AG04449 (cell line): ENCODE measurements at places on chromosomes 4 and X.
A peak's percentile ranks its signal among the peaks of the same experiment; 100 is the strongest.

DNA sequence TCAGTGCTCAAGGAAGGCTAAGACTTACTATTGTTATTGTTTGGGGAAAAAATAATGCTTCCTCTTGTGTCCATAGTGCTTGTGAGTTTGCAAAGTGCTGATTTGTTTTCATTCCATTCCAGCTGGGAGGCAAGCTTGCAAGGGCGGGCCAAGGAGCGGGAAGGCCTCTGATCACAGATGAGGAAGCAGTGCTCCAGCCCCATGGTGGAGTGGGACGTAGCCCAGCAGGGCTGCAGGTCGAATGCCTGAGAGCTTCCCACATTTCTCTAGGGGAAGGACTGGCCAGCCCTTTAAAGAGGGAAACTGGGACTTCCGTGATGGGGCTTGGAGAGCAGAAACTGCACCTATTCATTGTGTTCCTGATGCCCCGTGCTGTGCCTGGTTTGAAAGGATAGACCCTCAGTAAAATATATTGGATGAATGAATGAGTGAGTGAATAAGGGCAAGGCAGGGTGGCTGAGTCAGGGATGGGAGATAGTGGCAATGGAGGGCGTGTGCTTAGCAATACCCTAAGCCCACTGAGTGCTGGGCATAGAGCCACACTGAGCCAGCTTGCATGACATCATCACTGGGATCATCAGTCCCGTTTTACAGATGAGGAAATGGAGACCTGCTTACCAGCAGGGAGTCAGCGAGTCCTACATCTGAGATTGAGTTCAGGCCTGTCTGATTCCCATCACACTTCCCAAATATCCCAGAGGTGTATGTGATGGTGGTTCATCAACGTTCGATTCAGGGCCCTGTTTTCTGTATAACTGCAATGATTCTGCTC lies 17.9 kb upstream of the NSG1 start:
- DNase-seq, result no peak

GRCh38 chr4:127445471-127445870 lies 187.3 kb upstream of the INTU start:
- DNase-seq, result no peak

- DNase-seq, result no peak
These were observed 98.6 kb downstream of the MGST2 start for GRCh38 chr4:139764182-139764581.

- DNase-seq, result no peak
These were observed 649.1 kb downstream of the DMD start for GRCh38 chrX:32562261-32562660.

- no peak for DNase-seq
These were observed at the start of gene GABRE for GRCh38 chrX:151974336-151975227. GABRE (minus strand) TSS chrX:151974676; CDS start chrX:151974625, 51 bp downstream.

DNA sequence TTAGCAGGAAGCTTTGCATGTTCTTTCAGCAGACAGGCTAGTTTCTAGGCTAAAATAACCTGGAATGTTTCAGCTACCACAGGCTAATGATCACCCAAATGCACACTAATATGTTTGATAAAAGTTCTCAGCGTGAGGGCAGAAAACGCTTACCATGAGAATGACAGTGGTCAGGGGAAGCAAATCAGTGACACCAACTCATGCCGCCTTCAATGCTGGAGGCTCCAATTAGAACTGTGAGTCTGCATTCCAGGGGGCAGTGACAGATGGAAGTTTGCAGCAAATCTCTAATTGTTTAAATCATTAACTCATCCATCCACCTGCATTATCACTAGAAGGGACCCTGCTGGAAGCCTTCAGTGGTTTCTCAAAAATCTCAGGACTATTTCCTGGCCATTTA lies 43.2 kb downstream of the ANOS1 start:
- no peak for DNase-seq

- no peak for DNase-seq
These were observed 17.1 kb downstream of the VSIG4 start for GRCh38 chrX:66022632-66023384.

DNA sequence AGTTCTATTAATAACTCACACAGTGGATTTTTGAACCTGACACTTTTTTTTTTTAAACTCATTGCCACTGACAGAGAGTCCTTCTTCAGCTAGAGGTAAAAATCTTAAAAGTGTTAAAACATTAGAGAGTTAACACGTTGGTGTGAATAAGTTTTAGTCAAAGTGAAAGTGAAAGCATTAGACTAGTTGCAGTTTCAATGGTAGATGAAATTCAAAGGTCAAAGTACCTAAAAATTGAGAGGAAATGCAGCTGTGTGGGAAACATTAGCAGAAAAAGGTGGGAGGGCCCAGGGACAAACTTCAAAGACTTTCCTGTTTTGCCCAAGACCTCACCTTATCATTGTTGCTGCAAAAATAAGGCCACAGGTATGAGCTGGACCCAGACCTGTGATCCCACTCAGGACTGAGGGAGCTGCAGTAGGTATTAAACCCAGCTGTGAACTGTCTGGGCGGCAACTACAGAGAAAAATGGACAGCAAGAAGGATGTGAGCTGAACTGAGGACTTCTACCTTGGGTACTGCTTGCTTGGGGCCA lies 17.6 kb upstream of the GABRA4 start:
- DNase-seq, result no peak

DNA sequence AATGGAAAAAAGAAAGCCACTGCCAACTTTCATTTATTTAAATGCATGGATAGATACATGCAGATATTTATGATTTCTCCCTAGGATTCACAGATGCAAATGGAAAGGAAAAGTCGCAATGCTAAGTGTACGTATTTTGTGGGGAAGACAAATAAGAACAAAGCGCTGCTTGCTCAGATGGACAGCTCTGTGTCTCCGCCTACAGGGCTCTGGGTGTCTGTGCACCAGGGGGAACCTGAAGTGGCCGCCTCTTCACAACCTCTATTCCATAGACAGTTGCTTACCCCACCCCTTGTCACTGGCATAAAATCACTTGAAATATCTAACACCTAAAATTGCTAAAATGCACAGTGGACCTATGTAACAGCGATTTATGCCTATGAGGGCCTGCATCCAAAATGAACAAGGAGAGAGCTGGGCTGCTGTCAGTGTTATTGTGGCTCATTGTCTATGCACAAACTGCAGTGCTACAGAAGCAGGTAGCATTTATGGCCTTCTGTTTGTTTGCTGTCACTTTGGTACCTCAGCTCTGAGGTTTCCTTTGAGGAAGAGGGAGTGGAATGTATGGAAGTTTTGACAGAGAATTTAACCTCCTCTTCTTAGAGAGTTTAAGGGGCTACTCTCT lies 58.6 kb upstream of the PAGE1 start:
- no peak for DNase-seq

DNA sequence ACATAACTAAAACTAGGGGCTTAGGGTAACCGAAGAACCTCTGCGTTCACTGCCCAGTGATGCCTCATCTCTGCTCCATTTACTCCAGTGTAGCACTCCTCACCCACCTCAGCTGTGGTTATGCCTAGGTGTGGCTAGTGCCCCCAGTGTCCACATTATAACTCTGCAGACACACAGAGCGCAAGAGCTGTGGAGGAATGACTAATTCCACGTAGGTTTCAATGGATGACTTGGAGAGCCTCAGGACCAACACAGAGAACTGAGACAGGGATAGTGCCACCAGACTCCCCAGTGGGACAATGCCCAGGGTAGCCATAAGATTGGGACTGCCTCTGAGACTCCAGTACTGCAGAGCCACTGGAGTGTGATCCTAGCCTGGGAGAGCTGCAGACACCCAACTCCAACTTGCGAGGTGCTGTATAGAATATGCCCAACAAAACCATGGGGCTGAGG lies 542.4 kb upstream of the DIPK2B start:
- no peak for DNase-seq

- no peak for DNase-seq
These were observed 106.7 kb upstream of the MSX1 start for GRCh38 chr4:4752576-4753401.

- no peak for DNase-seq
These were observed 8.7 kb upstream of the FGFRL1 start for GRCh38 chr4:1002631-1003251.

- DNase-seq, result no peak
These were observed 15.2 kb downstream of the CAPN6 start for GRCh38 chrX:111254896-111255693.

DNA sequence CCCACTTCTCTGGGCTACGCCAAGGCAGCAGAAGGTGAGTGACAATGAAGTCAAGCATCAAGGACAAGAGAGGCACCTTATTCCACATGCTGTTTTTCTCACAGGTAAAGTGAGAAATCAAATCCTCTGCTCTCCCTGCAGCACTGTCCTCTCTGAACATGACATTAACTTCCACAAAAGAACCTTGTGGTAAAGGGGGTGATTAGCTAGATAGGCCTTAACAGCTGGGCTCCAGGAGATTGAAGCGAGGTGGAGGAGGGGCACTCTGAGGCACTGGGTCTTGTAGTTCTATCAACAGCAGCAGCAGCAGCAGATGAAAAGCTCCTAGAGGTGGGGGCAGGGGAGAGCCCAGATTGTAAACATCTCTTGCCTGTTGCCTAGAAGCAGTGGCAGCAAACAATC lies 96.8 kb upstream of the CXXC4 start:
- no peak for DNase-seq

DNA sequence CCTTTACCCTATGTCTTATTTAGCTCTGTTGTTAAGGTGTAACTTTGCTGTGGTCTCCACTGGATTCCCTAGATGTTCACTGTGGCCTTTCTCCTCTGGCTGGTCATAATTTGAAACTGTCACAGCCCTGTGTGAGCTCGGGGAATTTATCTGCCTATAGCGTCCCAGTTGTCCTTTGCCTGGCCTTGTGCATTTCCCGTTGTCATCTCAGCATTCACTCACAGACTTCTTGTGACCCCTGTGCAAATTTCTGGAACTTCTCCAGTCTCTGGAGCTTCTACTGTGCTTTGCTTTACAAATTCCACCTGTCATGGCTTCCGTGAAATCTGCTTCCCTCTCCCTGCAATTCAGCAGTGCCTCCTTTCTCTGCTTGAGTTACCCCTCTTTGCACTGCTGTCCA lies 106.7 kb downstream of the WWC2 start:
- DNase-seq, result no peak

DNA sequence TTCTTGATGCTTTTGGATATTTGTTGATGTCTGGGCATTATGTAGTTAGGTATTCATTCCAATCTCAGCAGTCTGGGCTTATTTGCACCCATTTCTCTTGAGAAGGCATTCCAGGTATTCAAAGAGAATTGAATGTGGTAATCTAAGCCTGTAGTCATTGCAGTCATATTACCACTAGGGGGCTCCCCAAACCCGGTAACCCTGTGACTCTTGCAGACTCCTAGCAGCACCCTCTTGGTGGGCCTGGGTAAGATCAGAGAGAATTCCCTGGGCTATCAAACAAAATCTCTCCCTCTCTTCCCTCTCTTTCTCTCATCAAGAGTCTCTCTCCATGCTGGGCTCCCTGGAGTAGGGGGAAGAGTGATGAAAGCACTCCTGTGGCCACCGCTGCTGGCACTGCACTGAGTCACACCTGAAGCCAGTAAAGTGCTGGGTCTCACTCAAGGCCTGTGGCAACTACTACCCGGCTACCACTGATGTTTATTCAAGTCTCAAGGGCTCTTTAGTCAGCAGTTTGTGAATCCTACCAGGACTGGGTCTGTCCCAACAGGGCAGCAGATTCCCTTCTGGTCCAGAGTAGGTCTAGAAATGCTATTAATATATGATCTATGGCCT lies 187.7 kb upstream of the NUDT10 start:
- DNase-seq, result no peak

GRCh38 chr4:168019921-168020320 lies 72.4 kb upstream of the ANXA10 start:
- no peak for DNase-seq

DNA sequence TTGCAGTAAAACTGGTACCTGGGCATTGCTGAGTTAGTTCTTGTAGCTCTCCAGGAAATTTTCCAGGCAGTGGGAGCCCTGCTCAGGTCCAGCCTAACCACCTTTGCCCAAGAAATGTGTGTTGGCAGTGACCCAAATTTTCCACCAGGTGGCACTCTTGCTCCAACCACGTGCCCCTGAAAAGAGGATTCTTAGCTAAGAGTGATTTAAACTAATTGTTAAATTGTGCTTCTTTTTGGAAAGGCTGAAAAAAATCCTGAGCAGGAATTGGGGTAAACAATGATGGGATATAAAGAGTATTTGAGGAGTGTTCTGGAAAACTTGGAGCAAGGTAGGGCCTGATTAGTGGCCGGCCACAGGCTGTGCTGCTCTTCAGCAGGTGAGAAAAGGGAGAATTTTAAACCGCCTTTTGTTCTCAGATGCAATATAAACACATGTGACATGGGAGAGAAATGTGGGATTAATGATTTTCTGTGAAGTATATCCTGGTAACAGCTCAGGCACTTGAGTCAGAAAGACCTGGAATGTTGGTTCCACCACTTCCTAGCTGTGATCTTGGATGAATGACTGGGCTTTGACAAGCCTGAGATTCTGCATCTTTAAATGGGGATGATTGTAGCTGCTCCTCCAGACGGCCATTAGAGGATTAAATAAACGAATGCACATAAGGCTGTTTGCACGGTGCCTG lies 219.6 kb downstream of the PTTG2 start:
- DNase-seq, result no peak

DNA sequence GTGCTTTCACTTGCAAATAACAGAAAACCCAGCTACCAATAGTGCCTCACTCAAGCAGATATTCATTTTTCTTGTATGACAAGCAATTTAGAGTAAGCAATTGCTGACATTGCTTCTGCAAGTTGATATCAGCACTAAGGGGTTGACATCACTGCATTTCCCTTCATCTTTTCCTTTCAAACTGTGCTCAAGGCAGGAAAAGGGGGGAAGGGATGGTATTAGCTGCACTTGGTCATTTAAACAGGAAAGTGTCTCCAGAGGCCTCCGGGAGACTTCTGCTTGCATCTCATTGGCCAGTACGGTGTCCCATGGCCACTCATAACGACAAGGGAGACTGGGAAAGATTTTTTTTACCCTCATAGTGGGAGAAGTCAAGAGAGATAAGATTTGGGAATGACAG lies 65.5 kb upstream of the FGG start:
- no peak for DNase-seq

DNA sequence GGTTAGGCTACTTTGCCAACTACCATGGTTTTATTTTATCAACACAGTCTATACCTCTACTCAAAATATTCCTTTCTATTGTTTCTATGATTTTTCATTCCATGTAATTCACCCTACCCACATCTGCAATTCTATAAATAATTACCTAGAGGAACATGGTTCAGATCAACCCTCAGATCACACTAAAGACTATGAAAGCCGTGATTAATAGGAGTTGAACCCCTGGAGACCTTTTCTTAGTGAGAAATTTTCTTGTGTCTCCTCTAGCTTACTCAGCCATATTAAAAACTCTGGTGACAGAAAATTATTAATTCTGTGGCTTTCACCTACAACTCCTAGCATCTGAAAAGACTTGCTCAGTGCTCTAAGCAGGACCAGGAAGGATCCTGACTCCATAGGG lies 38.5 kb upstream of the CXXC4 start:
- no peak for DNase-seq

GRCh38 chrX:15530318-15530717 lies 29.7 kb downstream of the BMX start:
- no peak for DNase-seq

DNA sequence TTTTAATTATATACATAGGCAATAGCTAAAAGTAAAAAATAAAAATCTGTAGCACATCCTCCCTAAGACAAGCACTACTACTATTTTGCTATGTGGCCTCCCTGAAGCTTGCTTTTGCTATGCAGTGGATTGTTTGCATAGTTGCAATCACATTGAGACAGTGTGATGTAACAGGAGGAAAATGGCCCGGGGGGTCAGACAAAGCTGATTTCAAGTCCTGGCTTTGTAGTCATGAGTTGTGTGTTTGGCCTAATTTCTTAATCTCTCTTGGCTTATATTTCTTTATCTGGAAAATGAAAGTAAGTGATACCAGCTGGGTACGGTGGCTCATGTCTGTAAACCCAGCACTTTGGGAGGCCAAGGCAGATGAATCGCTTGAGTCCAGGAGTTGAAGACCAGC lies 166.6 kb downstream of the LHFPL1 start:
- peak; percentile 29 for DNase-seq

GRCh38 chrX:54529552-54530356 lies at the start of gene GNL3L:
GNL3L (plus strand) TSS chrX:54530219; CDS start chrX:54532567, 2,348 bp downstream.
- DNase-seq, result peak; percentile 19
